NCI-H2081 (cell line): ENCODE measurements at places on chromosomes 13 and 19.
A peak's percentile ranks its signal among the peaks of the same experiment; 100 is the strongest.

- DNase-seq, result no peak
Observed at GRCh38 chr19:3609779-3610719, 3.4 kb upstream of the TBXA2R start.

- DNase-seq, result no peak
Observed at GRCh38 chr19:38228005-38228377, 4.0 kb upstream of the DPF1 start.

DNA sequence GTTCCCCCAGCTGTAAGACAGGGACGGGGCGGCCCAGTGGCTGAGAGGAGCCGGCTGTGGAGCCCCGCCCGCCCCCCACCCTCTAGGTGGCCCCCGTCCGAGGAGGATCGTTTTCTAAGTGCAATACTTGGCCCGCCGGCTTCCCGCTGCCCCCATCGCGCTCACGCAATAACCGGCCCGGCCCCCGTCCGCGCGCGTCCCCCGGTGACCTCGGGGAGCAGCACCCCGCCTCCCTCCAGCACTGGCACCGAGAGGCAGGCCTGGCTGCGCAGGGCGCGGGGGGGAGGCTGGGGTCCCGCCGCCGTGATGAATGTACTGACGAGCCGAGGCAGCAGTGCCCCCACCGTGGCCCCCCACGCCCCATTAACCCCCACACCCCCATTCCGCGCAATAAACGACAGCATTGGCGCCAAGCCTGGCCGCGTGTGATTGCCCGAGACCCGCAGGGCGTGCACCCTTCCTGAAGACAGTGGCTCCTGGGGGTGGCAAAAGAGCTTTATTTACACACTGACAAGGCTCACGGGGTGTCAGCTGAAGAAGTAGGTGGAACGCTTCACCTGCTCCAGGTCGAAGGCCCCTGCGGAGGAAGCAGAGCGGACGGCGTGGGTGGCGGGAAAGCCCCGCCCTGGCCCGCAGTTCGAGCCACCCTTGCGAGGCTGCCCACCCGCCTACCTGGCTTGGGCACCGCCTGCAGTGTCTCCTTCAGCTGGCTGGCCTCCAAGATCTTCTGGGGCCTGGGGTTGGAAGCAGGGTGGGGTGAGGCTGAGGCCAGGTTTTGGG lies 16.4 kb downstream of the POLRMT start:
- no peak for DNase-seq

DNA sequence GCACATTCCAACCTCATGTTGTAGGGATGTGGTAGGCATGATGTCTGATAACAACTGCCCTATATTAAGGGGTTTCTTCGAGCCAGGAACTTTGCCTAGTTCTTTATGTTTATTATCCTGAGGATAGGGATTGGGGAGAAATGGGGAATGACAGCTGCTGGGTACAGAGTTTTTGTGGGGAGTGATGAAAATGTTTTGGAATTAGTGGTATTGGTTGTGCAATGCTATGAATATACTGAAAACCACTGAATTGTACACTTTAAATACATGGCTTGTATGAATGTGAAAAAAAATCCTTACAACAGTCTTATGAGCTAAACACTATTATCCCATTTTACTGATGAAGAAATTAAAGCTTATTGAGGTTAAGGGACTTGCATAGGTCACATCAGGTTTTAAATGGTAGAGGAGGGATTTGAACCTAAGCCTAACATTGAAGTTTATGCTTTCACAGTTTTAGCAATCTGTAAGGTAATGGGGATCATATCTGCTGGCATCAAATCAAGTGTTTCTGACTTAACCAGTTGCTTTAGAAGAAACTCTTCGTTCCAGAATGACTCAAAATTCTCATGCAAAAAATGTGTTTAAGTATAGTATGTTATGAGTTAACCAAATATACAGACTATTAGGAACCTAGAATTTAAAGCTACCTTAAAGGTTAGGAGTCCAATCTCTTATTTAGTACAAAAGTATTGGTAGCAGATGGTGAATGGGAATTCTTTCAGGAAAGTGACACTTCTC lies 61.4 kb downstream of the ERCC5 start:
- no peak for DNase-seq

- peak; percentile 11 for DNase-seq
Observed at GRCh38 chr19:8585894-8586750, 8.9 kb upstream of the MYO1F start.

- DNase-seq, result no peak
Observed at GRCh38 chr19:884420-885211, 8.4 kb downstream of the MED16 start.

GRCh38 chr19:31261603-31262212 lies 87.5 kb downstream of the TSHZ3 start:
- DNase-seq, result no peak

GRCh38 chr13:59901191-59901590 lies 262.5 kb downstream of the DIAPH3 start:
- no peak for DNase-seq

DNA sequence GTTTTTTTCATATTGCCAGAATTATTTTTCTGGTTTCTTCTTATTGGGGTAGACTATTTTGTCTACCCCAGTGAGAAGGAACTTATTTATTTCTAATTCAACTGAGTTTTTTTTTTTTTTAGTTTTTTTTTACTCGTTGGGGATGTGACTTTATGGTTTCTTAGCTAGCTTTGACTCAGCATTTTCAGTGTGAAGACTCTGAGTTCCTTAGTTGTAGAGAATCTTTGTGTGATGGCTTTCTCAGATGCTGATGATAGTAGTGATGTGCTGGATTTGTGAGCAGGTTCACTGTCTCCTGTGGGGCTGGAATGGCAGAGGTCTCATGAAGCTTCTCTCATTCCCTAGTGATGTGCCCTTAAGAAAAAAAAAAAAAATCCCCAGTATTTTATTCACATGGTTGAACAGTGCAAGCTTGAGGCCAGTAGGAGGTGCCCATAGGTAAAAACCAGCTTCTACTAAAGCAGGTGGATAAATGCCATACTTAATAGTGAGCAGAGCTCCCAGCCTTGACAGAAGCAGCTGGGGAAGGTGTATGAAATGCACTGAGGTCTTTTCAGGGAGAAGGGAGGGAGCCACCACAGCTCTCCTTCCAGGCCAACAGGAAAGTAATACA lies 106.2 kb upstream of the KLF5 start:
- DNase-seq, result no peak

- no peak for DNase-seq
Observed at GRCh38 chr19:49343123-49343522, 7.9 kb downstream of the CD37 start.

GRCh38 chr13:37868691-37869505 lies 674 bp downstream of the TRPC4 start:
- no peak for DNase-seq

GRCh38 chr13:76971215-76971614 lies 20.7 kb upstream of the CLN5 start:
- no peak for DNase-seq

- DNase-seq, result no peak
Observed at GRCh38 chr19:7552781-7553180, 17.3 kb downstream of the PNPLA6 start.

DNA sequence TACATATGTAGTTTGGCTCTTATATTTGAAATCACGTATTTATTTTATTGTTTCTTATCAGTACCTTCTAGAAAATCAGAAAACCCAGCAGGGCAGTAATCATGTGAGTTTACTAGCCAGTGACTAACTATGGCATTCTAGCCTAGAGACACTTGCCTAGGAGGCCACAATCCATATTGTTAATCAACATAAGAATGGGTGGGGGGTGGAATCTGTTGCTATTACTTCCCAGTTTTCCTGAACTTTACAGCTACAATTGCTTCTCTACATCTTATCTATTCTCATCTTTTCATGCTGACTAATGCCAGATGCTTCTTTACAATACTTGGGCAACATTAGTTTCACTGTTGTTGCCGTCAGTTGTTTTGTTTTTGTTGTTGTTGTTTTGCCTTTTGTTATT lies 18.7 kb upstream of the ATXN8OS start:
- no peak for DNase-seq

GRCh38 chr13:40992678-40993518 lies 26.2 kb downstream of the ELF1 start:
- DNase-seq, result peak; percentile 45

GRCh38 chr13:102033386-102033785 lies 368.5 kb downstream of the FGF14 start:
- no peak for DNase-seq

DNA sequence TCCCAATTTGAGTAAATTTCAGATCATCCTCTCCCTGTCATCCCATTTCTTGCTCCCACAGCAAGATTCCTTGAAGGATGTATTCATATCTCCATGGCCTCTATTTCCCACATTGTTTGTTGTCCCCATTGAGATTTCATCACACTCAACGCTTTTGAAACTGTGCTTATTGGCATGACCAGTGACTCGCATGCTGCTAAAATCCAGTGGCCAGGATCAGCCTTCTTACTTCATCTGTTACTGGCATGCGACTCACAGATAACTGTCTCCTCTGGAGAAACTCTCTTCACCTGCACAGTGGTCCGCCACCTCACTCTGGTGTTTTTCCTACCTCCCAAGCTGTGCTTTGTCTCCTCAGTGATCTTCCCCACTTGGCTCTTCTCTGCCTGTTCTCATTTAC lies 95.8 kb downstream of the WASF3 start:
- no peak for DNase-seq

GRCh38 chr19:41546386-41546789 lies 29.6 kb upstream of the CEACAM21 start:
- no peak for DNase-seq

GRCh38 chr19:13160557-13160956 lies 10.3 kb downstream of the IER2 start:
- DNase-seq, result no peak

- no peak for DNase-seq
Observed at GRCh38 chr19:44552324-44552723, 22.8 kb upstream of the CEACAM20 start.

DNA sequence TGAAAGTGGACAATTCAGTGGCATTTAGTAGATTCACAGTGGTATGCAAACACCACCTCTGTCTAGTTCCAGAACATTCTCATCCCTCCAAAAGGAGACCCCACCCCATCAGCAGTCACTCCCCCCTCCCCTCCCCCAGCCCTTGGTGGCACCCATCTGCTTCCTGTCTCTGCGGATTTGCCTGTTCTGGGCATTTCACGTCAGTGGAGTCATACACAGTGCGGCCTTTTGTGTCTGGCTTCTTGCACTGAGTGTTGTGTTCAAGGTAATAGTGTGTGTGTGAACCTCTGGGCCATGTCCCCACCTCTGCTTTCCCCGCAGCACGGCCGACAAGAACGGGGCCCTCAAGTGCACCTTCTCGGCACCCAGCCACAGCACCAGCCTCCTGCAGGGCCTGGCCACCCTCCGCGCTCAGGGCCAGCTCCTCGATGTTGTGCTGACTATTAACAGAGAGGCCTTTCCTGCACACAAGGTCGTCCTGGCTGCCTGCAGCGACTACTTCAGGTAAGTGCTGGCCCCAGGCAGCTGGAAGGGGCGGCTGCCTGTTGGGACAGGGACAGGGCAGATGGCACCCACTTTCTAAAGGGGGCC lies 19.4 kb upstream of the CRTC1 start:
- DNase-seq, result no peak

GRCh38 chr19:5966215-5966614 lies 11.7 kb downstream of the RANBP3 start:
- no peak for DNase-seq

GRCh38 chr13:96415831-96416385 lies 326.0 kb downstream of the HS6ST3 start:
- no peak for DNase-seq

GRCh38 chr13:89279374-89279773 lies 1608.2 kb downstream of the SLITRK5 start:
- no peak for DNase-seq

- no peak for DNase-seq
Observed at GRCh38 chr19:10712045-10712444, 5.8 kb upstream of the DNM2 start.

GRCh38 chr19:12064590-12065538 lies at the start of gene ZNF844:
TSS of gene ZNF844 (plus strand) at chr19:12064731. CDS start at chr19:12064874, 143 bp downstream.
- DNase-seq, result peak; percentile 56

GRCh38 chr19:58059003-58059670 lies at the start of gene ZNF135:
TSS of gene ZNF135 (plus strand) at chr19:58059282. CDS start at chr19:58060003, 721 bp downstream.
- DNase-seq, result peak; percentile 12

- DNase-seq, result no peak
Observed at GRCh38 chr19:54573330-54573872, at the start of gene LILRA2. TSS of gene LILRA2 (plus strand) at chr19:54573790. CDS start at chr19:54573879, 89 bp downstream.

GRCh38 chr19:39497996-39498797 lies 550 bp upstream of the DLL3 start:
- DNase-seq, result peak; percentile 77

- peak; percentile 4 for DNase-seq
Observed at GRCh38 chr19:42596391-42597072, 1.8 kb upstream of the CEACAM8 start.

DNA sequence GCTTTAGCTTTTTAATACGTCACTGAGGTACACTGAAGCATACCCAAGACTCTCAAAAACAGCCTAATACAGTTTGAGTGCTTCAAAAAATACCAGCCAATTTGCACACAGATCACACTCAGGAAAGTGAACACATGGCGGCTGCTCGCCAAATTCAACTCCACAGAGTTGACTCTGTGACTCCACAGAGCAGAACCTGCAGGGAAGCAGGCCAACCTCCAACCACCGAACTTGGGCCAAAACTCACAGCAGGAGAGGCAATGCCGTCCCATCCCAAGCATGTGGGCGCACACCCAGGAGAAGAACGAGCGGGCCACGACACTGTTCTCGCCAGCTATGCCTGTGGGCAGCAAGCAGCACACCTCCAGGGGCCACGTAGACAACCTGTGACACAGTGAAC lies 21.1 kb downstream of the ELL start:
- no peak for DNase-seq

DNA sequence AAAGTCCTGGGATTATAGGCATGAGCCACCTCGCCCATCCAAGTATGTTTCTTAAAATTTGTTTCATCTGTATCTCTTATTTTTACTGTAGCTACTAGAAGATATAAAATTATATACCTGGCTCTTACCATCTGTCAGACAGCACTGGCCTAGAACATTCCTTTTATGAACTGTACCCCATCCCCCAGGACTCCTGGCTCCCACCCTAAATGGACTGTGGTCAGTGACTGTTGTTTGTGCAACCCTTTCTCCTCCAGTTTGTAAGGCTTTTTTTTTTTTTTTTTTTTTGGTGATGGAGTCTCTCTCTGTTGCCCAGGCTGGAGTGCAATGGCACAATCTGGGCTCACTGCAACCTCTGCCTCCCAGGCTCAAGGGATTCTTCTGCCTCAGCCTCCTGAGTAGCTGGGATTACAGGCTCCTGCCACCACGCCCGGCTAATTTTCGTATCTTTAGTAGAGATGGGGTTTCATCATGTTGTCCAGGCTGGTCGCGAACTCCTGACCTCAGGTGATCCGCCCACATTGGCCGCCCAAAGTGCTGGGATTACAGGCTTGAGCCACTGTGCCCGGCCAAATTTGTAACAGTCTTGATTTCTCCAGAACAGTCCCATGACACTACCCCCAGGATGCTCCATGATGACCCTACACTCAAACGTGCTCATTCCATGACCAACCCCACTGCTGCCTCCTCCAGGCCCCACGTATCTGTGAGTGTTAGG lies 2.5 kb downstream of the NDUFA3 start:
- DNase-seq, result no peak

GRCh38 chr19:18098891-18099622 lies 1.5 kb downstream of the MAST3 start:
- no peak for DNase-seq

- no peak for DNase-seq
Observed at GRCh38 chr13:46749951-46750350, 47.0 kb downstream of the ESD start.
